ENCODE measurements at places on chromosomes 13 and 19. TPM values are rescaled to one million over a fixed set of nuclear protein-coding genes. Genes with fewer than 3 reads are reported as not detected.

DNA sequence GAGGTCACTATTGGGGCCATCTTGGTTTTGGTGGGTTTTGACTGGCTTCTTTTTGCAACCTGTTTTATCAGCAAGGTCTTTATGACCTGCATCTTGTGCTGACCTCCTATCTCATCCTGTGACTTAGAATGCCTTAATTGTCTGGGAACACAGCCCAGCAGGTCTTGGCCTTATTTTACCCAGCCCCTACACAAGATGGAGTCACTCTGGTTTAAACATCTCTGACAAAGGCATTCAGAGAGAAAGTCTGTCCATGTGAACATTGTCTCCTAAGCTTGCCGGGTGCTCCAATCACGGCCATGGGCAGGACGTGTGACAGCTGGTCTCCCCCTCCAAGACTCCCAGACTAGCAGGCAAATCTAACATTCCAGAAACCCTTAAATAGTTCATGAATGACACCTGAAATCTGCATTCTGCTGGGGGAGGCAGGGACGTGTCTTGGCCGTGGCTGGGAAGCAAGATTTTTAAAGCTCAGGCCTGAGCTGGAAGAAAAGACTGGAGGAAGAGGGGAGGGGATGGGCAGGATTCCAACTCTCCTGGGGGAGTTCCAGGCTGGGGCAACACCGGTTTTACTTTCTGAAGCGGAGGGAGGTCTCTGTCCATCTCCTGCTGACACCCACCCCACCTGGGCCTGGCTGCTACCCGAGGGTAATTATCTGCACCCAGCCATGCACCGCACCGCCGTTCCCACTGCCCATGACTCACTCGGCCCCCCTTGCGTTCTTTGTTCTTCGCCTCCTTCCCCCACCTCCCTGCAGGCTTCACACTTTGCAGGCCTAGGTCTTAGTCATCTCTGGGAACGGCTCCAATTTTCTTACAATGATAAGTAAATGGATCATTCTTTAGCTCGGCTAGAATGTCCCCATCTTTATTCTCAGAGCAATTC is 11.6 kb upstream of the OR1M1 start:
- peak; percentile 30 for DNase-seq

DNA sequence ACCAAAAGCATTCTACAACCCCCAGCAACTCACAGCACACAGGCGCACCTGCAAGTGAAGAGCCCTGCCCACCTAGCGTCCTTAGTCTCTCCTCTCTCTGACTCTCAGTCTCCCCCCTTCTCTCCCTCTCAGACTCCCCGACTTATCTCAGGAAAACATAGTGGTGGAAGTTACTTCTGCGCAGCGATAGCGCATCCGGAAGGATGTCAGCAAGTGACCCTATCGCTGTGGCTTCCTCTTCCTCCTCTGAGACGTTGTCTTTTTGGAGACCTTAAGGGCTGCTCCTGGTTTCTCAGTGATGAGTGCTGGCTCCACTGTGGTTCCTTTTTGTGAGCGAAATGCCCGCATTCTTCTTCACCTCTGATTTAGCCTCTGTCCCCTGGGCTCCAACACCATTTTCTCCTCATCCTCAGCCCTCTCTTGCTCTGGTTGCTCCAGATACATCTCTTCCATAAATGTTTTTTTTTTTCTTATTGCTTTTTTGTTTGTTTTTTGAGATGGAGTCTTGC is 1.4 kb upstream of the YIF1B start:
- DNase-seq = no peak

SUPT20H gene
- total RNA-seq = 39.0 TPM

DNA sequence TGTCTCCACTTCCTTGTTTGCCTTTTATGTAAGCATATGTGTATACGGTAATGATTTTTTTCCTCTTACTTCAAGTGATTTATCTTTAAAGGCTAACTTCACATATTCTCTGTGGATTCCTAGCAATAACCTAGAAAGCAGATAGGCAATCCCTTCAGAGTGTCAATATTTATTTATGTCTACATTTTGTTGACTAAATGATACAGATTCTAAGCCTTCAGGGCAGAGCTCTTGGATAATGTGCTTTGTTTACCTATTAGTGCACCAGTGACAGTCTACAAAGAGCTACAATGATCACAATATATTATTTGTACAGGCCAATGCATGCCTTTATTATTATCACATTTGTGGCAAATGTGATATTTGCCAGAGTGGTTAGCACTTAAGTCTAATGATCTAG is 406.2 kb downstream of the EFNB2 start:
- no peak for DNase-seq

GRCh38 chr13:94673851-94674250 is 38.5 kb downstream of the SOX21 start:
- DNase-seq = no peak

Data from tibial nerve (tissue), 4 donors.